ENCODE measurements at places on chromosomes 5 and 9.

- no peak for DNase-seq
These were observed 428.7 kb downstream of the ISL1 start for GRCh38 chr5:51811883-51812471.

- no peak for DNase-seq
These were observed 88.9 kb upstream of the PRR16 start for GRCh38 chr5:120375248-120375647.

GRCh38 chr5:122775550-122776542, 966 bp downstream of the SNX2 start:
- DNase-seq = no peak

DNA sequence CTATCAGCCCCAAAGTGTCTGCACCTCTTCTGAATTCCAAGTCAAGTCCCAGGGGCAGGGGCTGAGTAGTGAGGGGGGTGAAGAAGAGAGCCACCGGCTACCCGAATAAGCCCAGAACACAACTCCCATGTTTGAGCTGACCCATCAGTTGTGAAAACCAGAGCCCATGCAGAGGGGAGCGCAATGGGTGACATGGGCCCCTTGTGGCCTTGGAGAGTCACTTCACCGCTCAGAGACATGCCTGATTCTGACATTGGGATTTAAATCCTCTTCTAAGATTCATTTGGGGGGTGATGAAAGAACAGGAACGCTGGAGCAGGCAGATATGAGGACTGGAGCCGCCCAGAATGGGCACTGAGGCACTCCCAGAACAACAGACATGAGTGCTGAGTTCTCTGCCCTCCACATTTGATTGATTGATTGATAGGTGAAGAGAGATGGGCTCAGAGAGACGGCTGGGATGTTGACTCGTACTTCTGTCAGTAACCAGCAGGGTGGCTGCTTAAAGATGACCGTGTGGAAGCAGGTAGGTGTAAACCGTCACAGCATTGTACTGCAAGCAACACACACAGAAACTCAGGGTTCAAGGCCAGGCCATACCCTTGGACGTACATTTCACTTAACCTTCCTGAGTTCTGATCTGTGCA, 74.3 kb downstream of the GPR21 start:
- no peak for DNase-seq

GRCh38 chr9:68546596-68547390, 6.1 kb upstream of the TMEM252 start:
- no peak for DNase-seq

DNA sequence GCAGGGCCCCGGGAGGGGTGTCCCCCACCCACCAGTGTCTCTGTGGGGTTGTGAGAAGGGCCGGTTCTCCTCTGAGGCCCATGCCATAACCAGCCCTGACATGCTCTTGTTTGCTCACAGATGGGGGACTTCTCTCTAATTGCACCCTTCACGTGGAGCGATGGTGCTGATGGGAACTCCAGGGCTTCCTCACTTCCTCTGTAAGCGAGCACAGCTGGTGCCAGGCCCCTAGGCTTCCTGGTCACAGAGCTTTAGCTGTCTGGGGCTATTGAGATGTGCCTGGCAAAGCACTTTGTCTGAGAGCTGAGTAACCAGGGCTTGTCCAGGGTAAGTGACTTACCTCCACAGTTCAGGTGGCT, 36.4 kb downstream of the PHF2 start:
- no peak for DNase-seq

- no peak for DNase-seq
These were observed 82.6 kb downstream of the KIAA1958 start for GRCh38 chr9:112569186-112569585.

- DNase-seq = no peak
These were observed 12.5 kb downstream of the ABL1 start for GRCh38 chr9:130847306-130848217.

GRCh38 chr9:136020206-136020605, 59.0 kb upstream of the UBAC1 start:
- no peak for DNase-seq

DNA sequence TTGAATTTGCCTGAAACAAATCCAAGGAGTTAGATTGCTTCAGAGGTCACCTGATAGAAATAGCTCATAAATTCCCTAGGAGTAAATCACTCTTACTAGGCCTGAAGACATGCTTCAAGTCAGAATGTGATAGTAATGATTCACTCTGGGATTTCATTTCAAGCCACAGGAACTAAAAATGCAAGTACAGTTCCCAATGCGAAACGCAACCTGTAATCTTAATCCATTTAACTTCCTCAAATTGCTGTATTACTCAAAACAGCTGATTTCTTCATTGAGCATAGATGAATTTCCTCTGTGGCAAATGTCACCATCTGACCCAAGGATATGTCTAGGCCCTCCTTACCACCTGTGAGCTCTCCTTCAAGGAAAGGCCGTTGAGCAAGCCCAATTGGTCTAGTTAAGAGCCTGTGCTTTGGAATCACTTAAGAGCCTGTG, 32.1 kb upstream of the IL6ST start:
- no peak for DNase-seq

GRCh38 chr5:82107267-82107666, 135.4 kb downstream of the ATG10 start:
- no peak for DNase-seq

- no peak for DNase-seq
These were observed 14.2 kb downstream of the LOX start for GRCh38 chr5:122063836-122064235.

DNA sequence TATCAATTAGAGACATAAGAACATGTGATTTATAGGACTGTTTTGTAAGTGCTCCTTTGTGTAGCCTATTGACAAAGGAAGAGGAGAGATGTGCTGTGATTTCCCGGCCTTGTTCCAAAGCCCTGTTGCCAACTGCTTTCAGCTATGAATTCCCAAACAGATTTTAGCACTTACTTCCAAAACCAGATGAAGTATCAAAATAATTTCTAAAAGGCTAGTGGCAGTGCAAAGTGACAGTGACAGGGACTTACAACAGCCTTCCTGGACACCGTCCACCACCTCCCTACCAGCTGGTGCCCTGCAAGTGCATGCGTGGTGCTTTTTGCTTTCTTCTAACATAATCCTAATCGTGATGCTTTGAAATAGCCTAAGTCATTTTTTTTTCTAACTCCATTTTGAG, 254.1 kb upstream of the ACTBL2 start:
- no peak for DNase-seq

DNA sequence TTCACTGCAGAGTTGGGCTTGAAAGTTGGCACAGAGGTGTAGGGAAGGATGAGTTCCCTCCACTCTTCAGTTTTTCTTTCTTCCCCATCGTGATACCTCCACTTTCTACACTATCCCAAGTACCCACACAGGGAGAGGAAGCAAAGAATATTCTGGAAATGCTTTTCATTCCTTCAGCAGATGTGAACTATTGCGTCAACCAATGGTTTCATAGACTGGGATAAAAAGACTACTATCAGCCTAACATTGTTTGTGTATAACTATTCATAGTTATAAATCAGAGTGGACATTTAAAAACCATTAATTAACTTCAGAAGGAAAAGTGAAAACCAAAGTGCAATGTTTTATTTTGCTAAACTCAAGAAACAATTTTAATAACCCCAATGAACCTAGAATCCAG, 63.6 kb upstream of the MAMDC2 start:
- no peak for DNase-seq

GRCh38 chr5:37005946-37006540, 129.5 kb downstream of the NIPBL start:
- DNase-seq = no peak

DNA sequence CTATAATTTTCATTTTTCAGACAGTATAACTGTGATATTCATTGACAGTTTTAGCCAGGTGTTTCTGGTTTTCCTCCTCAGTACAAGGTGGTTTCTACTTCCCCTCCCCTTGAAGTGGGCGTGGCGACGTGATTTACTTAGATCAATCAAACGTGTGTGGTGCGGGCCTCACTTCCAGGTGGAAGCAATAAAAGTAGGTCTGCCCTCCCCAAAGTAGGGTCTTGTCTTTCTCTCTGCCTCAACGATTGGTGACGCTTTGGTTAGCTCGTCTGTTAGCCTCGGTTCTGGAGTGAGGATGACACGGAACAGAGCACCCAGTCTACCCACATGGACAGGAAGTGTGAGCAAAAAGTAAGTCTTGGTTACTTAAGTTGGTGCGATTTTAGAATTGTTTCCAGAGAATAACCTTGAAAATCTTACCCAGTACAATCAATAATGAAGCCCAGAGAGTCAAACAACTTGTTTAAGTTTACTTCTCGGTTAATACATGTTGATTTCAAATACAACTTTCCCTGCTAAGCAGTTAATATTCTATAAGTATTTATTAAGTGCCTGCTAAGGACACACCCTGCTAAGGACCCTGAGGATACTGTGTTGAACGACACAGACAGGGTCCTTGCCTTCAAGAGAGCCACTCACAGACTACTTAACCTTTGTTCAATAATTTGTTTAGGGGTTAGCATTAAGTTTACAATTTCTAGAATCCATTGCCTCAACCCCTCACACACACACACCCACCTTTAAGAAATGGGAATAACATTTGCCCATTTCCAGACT, 48.4 kb downstream of the COX7C start:
- no peak for DNase-seq

- no peak for DNase-seq
These were observed 103.3 kb upstream of the RASA1 start for GRCh38 chr5:87164409-87164808.

GRCh38 chr5:132589467-132589866, 32.7 kb downstream of the RAD50 start:
- DNase-seq = no peak

- DNase-seq = no peak
These were observed 416.9 kb downstream of the MRPS30 start for GRCh38 chr5:45225571-45226031.

DNA sequence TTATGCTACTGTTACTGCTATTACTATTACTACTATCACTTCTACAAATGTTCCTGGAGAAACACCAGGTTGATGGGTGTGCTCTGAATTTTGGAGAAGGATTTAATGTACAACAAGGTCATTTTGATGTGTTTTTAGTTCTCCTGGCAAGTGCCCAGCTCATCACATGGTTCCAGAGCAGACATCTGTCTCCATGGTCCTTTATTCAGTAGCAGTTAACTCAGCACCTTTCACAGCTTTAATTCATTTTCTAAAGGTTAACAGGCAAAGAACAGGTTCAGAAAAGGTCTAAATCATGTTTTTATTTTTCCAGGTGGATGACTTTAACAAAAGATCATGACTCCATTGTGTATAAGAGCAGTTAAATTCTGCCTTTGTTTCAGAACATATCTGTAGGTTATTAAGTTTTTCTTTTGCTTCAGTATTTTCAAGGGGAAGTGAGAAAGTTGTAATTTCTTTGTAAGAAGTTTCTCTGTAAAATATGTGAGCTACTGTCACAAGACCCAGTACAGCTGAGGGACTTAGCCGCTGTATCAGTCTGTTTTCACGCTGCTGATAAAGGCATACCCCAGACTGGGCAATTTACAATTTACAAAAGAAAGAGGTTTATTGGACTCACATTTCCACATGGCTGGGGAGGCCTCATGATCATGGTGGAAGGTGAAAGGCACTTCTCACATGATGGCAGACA, 41.9 kb downstream of the MTRR start:
- DNase-seq = no peak

GRCh38 chr9:99824378-99825171, 2.9 kb downstream of the NR4A3 start:
- DNase-seq = no peak

- DNase-seq = no peak
These were observed 82.1 kb upstream of the IRX2 start for GRCh38 chr5:2833556-2833955.

GRCh38 chr5:65186646-65187227, 295.0 kb downstream of the ADAMTS6 start:
- DNase-seq = no peak

- DNase-seq = no peak
These were observed 172.6 kb upstream of the CDH12 start for GRCh38 chr5:23025629-23026233.

DNA sequence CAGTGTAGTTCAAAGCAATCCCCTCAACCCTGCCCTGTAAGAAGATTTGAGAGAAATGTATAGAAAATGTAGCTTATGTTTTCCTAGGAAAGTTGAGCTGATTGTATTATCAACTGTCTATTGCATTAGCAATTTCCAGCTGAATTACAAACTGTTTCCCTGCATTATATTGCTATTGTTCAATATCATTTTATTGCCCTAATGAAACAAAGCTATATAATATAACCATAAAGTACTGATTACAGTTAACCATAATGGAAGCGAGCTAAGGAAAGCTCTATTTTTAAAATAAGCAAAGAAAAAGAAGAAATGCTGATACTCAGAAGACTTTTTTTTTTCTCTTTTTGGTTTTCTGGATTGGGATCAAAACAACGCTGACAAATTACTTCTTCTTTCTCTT, 228.3 kb downstream of the EFNA5 start:
- no peak for DNase-seq

DNA sequence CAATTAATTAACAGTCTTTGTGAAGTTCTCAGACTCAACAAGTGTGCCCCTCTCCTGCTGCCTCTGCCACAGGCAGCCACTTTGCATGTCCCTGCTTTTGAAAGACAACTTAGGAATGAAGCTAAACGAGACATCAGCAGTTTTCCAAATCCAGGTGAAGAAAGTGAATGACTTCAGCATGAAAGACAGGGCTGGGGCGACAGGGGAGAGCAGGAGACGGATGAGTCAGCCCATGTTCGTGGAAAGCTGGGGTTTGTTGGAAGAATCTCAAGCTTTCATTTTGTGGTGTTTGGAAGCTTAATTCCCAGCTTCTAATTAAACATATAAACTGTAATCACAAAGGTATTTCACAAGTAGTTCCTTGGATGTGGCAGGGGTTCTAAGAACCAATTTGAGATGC, 207.8 kb upstream of the MAP3K1 start:
- DNase-seq = no peak

GRCh38 chr9:124022201-124023121, 10.9 kb downstream of the LHX2 start:
- no peak for DNase-seq

DNA sequence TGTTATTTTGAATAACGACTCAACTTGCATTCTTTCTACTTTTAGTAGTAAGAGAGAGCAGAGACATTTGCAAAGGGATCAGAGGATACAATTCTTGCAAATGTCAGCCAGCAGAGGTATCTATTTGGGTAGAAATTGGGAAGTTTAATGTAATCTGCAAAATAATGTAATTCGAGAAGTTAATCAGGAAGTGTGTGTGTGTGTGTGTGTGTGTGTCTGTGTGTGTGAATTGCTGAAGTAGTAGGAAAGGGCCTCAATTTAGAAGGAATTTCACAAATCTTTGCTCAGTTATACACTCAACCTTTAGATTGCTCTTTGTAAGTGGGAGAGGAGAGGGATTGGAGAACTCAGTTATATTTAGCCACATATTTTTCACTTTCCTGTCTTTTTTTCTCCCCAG, 11.0 kb upstream of the IFNA1 start:
- DNase-seq = no peak

- no peak for DNase-seq
These were observed 26.7 kb downstream of the FRMPD1 start for GRCh38 chr9:37677435-37677834.
